Fibroblast of upper back skin (primary cell): ENCODE measurements at places on chromosomes 3 and 15.

GRCh38 chr3:134600685-134601463 lies 49.9 kb downstream of the KY start:
- DNase-seq: peak; percentile 58

GRCh38 chr15:49421991-49422390 lies 1.1 kb upstream of the FGF7 start:
- peak; percentile 70 for DNase-seq

GRCh38 chr3:181932039-181932438 lies 220.3 kb downstream of the SOX2 start:
- DNase-seq: no peak

- peak; percentile 20 for DNase-seq
Observed at GRCh38 chr3:142929109-142929508, 34.4 kb downstream of the PAQR9 start.

GRCh38 chr3:36992806-36993325 lies at the start of gene EPM2AIP1:
Gene EPM2AIP1 (minus strand): TSS chr3:36993131. CDS start chr3:36993077, 54 bp downstream.
- no peak for DNase-seq

DNA sequence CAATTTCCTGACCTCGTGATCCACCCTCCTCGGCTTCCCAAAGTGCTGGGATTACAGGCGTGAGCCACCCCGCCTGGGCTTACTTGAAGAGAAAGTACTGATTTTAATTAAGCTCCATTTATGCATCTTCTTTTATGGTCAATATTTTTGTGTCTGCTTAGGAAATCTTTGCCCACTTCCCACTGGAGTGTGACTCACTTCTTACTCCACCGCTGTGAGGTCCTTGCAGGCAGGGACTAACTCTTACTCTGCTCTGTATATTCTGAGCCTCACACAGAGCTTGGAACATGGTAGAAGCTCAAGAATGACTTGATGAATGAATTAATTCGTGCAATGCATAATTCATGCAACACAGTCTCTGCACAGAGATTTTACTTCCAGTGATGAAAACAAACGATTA lies 2.9 kb upstream of the TM4SF19 start:
- DNase-seq: peak; percentile 32

DNA sequence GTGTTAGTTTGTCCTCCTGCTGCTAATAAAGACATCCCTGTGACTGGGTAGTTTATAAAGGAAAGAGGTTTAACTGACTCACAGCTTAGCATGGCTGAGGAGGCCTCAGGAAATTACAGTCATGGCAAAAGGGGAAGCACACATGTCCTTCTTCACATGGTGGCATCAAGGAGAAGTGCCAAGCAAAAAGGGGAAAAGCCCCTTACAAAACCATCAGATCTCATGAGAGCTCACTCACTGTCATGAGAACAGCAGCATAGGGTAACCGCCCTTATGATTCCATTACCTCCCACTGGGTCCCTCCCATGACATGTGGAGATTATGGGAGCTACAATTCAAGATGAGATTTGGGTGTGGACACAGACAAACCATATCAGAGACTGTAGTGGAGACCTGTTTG lies 27.0 kb downstream of the TM2D3 start:
- no peak for DNase-seq

DNA sequence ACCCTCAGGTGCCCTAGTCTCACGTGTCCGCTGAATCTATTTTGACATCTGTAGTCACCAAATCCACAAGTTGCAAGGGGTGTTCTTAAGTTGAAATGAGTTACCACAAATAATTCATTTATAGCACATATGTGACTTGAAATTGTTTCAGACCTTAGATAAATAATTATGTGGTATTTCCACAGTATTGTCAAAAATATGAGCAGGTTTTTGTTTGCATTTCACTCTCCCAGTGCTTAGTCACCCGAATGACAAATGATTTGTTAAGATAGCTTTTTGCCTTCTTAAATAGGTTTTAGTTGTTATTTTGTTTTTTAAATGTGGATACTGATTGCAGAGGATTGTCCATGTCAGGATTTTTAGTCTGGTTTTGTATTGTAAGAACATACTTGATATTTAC lies 2.6 kb downstream of the MFSD1 start:
- DNase-seq: no peak

GRCh38 chr3:182925944-182926337 lies 54.4 kb downstream of the DCUN1D1 start:
- no peak for DNase-seq

GRCh38 chr3:155385896-155386625 lies 92.6 kb upstream of the STRIT1 start:
- peak; percentile 33 for DNase-seq

GRCh38 chr3:56825567-56826438 lies 24.1 kb upstream of the ARHGEF3 start:
- peak; percentile 21 for DNase-seq

- DNase-seq: peak; percentile 13
Observed at GRCh38 chr3:142577696-142578328, 721 bp downstream of the ATR start.

- no peak for DNase-seq
Observed at GRCh38 chr15:44319385-44319784, 30.9 kb downstream of the GOLM2 start.

DNA sequence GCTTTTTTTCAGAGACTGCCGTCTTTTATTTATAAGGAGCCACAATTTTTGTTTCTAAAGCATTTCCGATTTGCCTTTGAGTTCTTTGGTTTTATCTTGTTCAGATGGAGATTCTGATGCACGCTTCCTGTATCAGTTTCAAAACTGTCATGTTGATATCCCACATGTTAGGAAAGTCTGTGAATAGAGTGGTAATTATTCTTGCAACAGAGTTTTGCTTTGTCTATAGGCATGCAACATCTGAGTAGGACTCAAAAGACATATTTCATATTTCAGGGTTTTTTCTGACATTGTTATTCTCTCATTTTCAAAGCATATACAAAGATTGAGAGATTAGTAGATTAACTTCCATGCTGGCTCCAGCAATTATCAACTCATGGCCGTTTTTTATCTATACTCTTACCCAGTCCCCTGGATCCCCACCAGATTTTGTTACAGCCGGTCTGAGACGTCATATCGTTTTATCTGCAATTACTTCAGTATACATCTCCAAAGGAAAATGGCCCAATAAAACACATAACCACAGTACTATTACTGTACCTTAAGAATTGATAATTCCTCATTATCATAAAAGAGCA lies 22.4 kb downstream of the PAQR5 start:
- DNase-seq: no peak

GRCh38 chr3:47007001-47007400 lies 27.5 kb downstream of the NBEAL2 start:
- DNase-seq: no peak
